ENCODE measurements at places on chromosomes 2 and 18. TPM values are rescaled to one million over a fixed set of nuclear protein-coding genes. Genes with fewer than 3 reads are reported as not detected.

Gene GAD1
- total RNA-seq: not detected

Gene CASP10
- 3.0 TPM for total RNA-seq

Gene MALT1
- total RNA-seq: 14.5 TPM

Gene PAX3
- total RNA-seq: not detected

Gene INPP5D
- total RNA-seq: 8.8 TPM

Gene DYNAP
- not detected for total RNA-seq

Gene SERPINB5
- total RNA-seq: not detected

Gene ZNF892
- total RNA-seq: 4.2 TPM

Gene BCL2
- total RNA-seq: 18.5 TPM

Gene NCKAP5
- 2.6 TPM for total RNA-seq

Gene SERPINB13
- total RNA-seq: not detected

Gene PRADC1
- total RNA-seq: 11.7 TPM

Gene CNDP1
- total RNA-seq: not detected

Gene RMDN2
- 11.5 TPM for total RNA-seq

Gene DYNC1I2
- total RNA-seq: 52.7 TPM

Gene HOXD1
- 0.26 TPM for total RNA-seq
